ENCODE measurements at places on chromosomes 11 and 22.

GRCh38 chr11:33214187-33214586, 43.0 kb upstream of the HIPK3 start:
- no peak for DNase-seq

DNA sequence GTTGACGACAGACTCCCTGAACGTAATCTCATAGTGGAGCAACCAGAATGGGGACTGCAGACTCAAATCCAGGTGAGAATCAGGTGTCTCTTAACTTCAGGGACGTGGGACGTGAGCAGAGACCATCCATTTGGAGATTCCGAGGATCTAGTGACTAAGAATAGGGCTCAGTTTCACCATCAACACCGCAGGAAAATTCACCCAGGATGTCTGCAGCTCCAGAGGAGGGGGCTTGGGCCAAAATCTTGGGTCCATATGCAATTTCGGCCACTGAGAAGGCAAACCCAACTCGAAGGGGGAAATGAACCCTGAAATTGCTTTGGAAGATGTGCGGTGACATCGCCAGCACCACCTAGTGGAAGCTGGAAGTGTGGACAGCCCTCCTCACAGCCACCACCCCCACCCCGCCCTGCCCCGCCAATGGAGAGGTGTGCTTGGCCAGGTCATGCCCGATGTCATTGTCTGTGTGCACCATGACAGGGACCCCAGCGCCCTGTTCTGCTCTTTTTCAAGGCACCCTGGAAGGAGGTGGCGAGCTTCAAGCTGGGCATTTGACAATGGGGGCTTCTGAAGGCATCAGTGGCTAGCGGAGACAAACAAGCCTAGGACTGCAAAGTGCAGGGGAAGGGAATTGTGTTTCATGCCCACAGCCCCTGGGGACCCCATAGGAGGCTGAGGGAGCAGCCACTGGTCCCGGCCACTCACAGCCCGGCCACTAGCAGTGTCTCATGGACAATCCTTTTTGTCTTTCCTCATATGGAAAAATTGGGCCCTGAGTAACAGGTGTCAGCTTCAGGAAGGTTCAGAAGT, 24.8 kb downstream of the APOL1 start:
- peak; percentile 87 for DNase-seq

- no peak for DNase-seq
Observed at GRCh38 chr11:99742501-99742900, 721.8 kb downstream of the CNTN5 start.

- DNase-seq: no peak
Observed at GRCh38 chr11:45924927-45925326, 2.5 kb downstream of the LARGE2 start.

GRCh38 chr11:83042964-83043711, 28.6 kb downstream of the RAB30 start:
- no peak for DNase-seq

GRCh38 chr11:129985823-129986222, 16.8 kb downstream of the PRDM10 start:
- DNase-seq: no peak

DNA sequence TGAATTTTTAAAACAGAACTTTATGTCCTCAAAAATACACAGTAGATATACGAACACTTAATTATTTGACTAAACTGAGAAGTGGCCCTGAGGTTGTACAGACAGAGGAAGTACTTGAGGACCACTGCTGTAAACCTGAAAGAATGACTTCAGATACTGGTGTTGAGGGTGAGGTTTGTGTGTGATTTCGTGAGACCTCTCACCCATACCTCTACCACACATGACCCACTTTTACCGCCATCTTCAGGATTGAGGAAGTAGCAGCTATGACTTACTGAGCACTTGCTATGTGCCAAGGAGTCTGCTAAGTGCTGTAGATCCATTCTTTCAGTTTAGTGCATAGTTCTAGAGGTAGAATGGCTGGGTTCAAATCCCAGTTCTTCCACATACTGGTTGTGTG, 21.9 kb downstream of the MMP13 start:
- no peak for DNase-seq

GRCh38 chr11:17988465-17988864, 24.4 kb downstream of the SERGEF start:
- no peak for DNase-seq

DNA sequence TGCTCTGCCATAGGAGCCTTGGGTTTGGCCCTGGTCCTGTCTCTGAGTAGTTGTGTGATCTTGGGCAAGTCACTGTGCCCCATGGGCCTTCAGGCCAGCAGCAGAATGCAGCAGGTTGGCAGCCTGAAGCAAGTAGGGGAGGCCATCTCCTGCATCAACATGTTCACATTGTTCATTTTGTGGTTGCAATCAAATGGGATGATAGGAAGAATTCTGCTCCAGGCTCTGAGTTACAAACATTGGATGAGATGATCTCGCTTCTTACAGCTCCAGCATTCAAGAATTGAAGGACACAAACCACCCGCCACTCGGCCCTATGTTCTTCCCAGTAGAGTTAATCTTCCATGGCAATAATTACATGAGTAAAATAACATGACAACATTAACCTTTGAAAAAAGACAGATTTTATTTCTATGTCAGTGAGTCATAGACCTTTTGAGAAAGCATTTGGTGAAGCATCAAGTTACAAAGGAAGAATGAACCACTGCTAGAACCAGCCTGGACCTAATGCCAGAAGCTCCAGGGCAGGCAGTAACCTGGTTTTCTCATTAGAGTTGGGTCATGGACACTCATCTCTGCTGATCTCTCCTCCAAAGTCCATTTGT, 308.3 kb upstream of the NCAM1 start:
- no peak for DNase-seq

GRCh38 chr11:65879617-65880016, at the start of gene CTSW:
TSS of gene CTSW (plus strand) at chr11:65879837. CDS start at chr11:65879855, 18 bp downstream.
- DNase-seq: no peak

DNA sequence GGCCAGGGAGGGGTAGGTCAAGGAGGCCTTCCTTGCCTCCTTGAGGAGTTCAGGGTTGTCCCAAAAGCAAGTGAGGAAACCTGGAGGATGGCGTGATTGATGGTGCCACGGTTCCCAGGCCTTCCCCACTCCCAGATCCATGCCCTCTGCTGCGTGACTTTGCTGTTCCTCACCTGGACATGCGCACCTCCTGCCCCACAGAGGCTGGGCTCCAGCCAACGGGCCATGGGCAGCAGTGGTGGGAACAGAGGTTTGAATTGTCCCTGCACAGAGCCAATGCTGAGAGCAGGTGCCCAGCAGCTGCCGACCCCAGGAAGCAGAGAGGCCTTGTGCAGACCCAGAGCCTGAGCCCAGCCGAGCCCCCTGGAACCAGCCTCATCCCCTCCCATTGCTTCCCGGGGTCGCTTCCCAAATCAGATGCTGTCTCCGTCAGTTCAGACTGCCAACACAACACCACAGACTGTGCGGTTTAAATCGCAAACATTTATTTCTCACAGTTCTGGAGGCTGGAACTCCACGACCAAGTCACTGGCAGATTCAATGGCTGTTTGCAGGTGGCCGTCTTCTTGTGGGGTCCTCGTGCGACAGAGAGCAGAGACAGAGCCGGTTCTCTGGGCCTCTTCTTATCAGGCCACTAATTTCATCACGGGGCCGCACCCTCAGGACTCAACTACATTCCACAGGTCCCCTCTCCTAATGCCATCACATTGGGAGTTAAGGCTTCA, 6.2 kb upstream of the LINC01488 start:
- DNase-seq: no peak

GRCh38 chr22:18156878-18157713, 7.1 kb downstream of the USP18 start:
- peak; percentile 95 for DNase-seq

GRCh38 chr11:116035977-116036376, 531.8 kb upstream of the CADM1 start:
- peak; percentile 22 for DNase-seq

DNA sequence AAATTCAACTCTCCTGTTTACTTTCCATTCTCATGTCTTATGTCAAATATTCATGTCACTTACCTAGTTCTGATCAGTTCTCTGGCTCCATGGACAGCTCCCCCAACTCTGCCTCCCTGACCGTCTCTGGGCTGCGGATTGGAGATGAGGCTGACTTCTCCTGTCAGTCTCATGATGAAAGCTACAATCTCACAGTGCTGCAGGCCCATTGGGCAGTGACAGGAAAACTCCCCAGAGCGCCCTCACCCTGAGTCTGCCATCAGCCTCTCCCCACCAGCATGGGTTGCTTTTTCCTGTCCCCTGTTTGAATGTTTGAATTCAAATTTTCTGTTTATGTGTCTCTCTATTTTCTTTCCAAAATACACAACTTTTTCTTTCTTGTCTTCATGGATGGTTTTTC, 63.8 kb upstream of the TOP3B start:
- no peak for DNase-seq

DNA sequence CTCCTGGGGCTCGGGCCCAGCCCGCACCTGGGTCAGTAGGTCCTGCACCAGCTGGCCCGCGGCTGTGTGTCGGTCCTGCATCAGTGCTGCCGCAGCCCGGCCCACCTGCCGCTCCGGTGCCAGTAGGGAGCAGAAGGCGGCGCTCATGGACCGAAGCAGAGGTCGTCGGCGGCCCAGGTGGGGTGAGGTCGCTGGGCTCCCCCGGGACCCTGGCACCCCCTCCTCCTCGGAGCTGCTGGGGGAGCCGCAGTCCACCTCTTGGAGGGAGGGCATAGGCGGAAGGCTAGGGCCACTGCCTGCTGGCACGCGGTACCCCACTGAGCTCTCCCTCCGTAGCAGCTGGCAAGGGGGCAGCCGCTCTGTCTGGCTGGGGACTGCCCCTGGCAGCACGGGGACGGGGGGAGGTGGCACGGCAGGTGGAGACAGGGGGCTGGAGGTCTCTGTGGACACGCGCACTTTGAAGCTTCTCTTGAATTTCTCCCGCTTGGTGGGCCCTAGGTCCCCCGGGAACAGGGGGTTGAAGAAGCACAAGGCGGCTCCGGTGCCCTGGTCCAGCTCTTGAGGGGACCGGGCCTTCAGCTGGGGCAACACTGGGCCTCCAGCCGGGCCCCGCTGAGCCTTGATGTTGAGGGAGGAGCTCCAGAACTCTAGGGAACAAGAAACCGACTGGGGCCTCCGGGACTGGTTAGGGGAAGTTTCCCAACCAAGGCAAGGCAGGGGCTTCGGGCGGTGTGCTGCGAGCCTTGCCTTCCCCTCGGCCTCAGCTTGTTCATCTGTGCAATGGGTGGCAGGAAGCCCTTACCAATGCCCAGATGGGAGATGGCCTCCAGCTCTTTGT, 1.4 kb downstream of the RIN1 start:
- DNase-seq: no peak

- DNase-seq: peak; percentile 44
Observed at GRCh38 chr11:12102588-12103410, 7.6 kb upstream of the MICAL2 start.

DNA sequence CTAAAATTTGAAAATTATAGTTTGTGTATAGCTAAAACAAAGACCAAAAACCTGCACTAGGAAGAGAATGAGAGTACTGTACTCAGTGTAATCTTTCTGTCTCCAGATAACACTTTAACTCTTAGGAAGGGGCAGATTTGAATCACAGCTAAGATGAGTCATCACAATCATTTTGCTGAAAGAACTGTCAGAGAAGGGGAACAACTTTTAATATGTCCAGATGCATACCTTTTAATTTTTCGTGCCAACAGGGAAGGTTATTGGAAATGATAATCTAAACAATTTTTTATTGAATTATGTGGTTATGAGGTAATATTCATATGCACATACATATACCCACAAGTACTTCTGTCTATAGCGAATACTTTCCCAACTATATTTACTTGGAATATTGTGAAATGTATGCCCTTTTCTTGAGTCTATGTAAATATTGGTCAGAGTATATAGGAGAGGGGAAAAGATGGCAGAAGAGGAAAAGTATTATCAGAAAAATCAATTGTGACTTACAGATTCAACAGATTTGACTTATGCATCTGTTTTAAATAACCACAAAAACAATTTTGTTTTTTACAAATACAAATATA, 51.1 kb upstream of the MUC15 start:
- DNase-seq: no peak

DNA sequence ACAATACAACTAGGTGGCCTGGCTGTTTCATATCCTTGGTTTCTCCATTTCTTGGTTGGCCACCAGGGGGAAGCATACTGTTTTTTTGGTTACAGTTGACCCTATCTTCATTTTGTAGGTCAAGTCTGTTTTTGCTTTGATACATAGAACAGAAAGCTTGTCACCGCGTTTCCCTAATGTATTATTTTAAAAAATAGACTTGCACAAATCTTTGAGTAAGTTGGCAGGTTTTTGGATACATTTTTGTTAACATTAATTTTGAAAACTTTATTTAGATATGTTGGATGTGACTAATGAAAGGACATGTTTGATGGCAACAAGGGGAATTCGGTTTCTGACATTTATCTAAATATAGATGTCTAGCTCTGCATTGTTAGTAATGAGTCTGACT, 3.0 kb downstream of the NCR3LG1 start:
- peak; percentile 86 for DNase-seq

DNA sequence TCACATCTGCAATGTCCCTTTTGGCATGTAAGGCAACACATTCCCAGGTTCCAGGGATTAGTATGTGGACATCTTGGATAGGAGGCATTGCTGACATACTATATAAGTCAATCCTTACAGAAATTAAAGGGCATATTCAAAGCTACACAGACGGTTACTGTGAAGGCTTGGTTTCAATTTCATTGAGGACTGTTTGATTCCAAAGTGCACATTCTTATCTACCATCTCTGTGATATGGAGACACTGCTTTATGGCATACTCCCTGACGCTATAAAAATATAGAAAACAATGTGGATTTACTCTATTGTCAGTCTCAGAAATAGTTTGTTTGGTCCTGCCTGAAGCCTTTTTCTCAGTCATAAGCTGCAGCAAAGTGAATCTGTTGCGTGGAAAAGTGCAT, 1486.7 kb downstream of the FAM181B start:
- no peak for DNase-seq

- DNase-seq: no peak
Observed at GRCh38 chr11:63534895-63535461, 1.6 kb upstream of the PLAAT4 start.

GRCh38 chr11:47869544-47870393, 21.6 kb upstream of the NUP160 start:
- DNase-seq: no peak

- DNase-seq: no peak
Observed at GRCh38 chr11:60056349-60056969, at the start of gene MS4A3. TSS of gene MS4A3 (plus strand) at chr11:60056665. CDS start at chr11:60061161, 4,496 bp downstream.

GRCh38 chr11:44178381-44178780, 82.9 kb downstream of the EXT2 start:
- peak; percentile 61 for DNase-seq

Data from GM23338 (cell line).